ENCODE measurements at places on chromosomes 13 and 19.
A peak's percentile ranks its signal among the peaks of the same experiment; 100 is the strongest.

DNA sequence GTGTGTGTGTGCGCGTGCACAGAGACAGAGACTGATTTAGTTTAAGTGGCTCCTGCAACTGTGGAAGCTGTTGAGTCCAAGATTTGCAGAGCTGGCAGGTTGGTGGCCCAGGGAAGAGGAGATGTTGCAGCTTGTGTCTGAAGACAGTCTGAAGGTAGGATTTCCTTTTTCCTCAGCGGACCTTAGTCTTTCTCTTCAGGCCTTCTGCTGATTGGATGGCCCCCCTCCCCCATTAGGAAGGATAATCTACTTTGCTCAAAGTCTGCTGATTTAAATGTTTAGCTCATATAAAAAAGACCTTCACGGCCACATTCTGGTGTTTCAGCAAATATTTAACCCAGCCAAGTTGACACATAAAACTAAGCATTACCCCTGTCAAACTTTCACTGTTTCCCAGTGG, 84.3 kb downstream of the SLC15A1 start:
- DNase-seq = no peak

DNA sequence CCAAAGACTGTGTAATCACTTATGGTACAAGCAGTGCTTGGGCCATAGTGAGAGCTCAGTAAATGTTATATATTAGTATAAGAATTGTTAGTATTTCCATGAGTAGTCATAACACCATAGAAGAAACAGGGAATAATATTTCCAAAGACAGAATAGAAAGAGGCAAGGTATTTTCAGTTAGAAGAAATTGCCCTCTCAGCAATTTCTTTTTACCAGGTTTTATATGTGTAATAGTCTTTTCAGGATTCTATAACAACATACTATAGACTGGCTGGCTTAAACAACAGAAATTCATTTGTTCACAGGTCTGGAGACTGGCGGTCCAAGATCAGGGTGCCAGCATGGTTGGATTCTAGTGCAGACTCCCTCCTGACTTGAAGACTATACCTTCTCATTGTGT, 485.7 kb downstream of the FOXO1 start:
- no peak for DNase-seq

- DNase-seq = peak; percentile 44
These were observed 685 bp downstream of the LENG9 start for GRCh38 chr19:54462655-54463530.

DNA sequence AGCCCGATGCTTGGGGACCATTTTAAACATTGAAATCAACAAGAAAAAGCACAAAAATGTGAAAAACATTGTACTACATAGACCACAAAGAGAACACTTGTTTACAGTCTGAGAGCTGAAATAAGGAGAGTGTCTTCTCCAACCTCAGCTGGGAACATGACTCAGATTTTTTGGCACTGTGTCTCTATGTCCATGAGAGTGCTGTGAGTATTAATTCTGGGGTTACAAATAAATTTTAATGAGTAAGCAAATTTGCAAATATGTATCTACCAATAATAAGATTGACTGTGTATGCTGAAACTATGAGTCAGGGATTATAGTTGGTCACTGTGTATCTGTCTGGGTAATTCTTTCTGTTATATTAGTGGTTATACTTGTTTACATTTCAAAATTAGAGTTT, 174.0 kb downstream of the DCT start:
- DNase-seq = no peak

GRCh38 chr19:18401580-18402112, 4.2 kb upstream of the LRRC25 start:
- DNase-seq = no peak

Data from activated CD4-positive, alpha-beta T cell treated with anti-CD3 and anti-CD28 coated beads, Interleukin-2, amount 50 U/mL, for 4 hours (primary cell).